Bronchial epithelial cell (primary cell): ENCODE measurements at places on chromosomes 7 and 10. TPM values are rescaled to one million over a fixed set of nuclear protein-coding genes. Genes with fewer than 3 reads are reported as not detected.

GRCh38 chr10:51231754-51232153, 157.5 kb downstream of the PRKG1 start:
- no peak for DNase-seq

DNA sequence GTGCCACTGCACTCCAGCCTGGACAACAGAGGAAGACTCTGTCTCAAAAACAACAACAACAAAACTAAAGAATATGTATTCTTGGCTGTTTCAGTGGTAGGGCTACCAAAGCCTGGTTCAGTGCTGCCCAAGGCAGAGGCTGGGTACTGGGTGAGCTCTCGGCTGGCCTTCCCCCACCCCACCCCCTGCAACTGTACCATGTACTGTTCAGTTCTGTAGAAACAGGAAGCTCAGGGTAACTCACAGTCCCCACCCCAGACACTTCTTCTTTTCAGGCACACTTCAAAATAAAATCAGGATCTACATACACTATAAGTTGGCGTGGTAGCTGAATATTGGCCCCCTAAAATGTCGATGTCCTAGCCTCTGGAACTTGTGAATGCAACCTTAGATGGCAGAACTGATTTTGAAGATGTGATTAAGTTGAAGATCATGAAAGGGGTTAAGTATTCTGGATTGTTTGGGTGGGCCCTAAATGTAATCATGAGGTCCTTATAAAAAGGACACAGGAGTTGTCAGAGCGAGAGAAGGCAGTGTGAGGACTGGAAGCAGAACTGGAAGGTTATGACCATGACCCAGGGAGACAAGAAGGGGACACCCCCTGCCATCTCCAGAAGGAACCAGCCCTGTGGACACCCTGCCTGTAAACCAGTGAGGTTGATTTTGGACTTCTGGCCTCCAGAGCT, 31.2 kb downstream of the TBXAS1 start:
- DNase-seq, result no peak

DNA sequence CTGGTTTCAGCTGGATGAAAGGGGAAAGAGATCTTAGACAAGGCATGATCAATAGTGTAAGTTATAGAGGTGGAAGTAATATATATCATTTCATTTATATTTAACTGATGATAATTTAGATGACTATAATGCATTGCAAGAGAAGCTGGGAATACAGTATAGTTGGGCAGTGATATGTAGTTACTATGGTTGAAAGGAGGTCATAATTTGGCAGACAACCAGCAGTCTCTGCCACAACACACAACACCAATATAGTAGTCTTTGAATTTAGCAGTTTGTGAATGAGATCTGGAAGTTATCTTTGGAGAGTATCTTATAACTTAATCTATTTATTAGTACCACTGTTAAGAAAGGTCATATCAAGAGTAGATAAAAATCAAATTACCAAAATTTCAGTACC, 39.9 kb downstream of the TAX1BP1 start:
- no peak for DNase-seq

DNA sequence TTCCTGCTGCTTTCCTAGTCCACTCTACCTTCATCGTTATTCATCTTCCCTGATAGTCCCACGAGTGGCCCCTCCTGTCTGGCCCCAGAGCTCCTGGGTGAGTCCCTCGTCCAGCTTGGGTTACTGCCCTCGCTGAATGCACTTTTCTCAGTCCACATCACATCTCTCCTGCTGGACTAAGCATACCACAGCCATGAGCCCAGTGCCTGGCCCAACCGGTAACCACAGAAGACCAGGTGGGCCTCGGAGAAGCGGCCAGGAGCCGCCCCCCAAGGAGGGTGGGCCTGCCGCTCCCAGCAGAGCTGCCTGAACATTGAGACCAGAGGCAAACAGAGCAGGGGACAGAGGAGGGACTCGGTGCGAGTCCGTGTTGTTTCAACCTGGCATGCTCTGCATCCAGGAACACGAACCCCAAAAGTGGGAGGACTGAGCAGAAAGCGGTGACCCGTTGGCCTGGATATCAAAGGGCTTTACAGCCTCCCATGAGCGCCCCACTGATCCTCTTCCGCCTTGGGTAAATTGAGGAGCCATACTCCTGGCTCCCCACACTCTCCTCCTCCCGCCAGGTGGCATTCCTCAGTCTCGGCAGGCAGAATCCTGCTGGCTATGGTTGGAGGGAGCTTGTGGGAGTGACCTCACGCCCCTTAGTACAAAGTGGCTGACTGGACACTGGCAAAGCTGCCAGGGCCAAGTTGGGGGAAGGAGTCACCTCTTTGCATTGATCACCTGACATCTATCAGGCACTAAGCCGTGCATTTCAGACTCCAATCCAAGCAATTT, 13.3 kb downstream of the TMEM72 start:
- DNase-seq, result no peak

- DNase-seq, result no peak
Measured at GRCh38 chr10:67775279-67775678, 62.7 kb downstream of the DNAJC12 start.

DNA sequence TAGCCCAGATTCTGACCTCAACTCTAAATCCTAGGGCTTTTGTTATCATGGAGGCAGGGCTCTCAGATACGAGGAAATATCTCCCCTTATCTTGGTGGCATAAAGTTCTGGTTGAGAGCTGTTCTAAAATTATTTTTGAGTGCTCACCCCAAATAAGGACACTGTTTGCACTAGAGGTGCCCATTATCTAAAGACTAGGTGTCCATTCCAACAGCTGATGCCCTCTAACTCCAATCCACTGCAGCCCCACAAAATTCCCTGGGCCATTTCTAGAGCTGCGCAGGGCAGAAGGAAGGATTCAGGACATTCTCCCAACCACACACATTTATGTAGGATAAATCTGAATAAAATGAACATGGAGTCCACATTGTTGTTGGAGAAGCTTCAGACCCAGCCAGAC, 301.9 kb downstream of the FGFR2 start:
- no peak for DNase-seq

- DNase-seq, result peak; percentile 43
Measured at GRCh38 chr7:142626420-142627035, 122.7 kb upstream of the PRSS1 start.

- DNase-seq, result peak; percentile 26
Measured at GRCh38 chr7:45873355-45873754, 473 bp upstream of the CCDC201 start.

DNA sequence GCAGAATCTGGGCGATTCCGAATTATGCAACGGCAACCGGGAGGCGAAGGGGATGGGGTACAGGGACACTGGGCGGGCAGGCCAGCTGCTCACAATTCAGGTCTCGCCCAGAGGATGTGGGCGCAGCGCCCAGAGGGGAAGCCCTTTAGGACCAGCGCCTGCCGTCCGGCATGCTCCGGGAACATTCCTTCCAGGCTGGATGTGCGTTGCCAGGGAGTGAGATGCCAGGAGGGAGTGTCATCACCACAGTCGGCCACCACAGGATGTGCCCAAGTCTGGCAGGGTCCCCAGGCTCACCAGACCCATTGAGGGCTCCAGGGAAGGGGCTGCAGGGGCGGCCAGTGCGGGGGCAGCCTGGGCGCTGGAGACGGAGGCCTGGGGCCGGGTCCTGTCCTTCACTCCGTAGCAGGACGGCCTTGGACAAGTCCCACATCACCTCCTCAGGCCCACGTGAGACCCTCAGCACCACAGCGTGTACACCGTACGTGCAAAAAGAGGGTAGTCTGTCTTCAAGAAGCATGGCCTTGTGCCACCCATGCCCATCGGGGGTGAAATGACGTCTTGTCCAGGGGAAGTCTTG, 63.9 kb downstream of the FOXL3 start:
- DNase-seq, result no peak

DNA sequence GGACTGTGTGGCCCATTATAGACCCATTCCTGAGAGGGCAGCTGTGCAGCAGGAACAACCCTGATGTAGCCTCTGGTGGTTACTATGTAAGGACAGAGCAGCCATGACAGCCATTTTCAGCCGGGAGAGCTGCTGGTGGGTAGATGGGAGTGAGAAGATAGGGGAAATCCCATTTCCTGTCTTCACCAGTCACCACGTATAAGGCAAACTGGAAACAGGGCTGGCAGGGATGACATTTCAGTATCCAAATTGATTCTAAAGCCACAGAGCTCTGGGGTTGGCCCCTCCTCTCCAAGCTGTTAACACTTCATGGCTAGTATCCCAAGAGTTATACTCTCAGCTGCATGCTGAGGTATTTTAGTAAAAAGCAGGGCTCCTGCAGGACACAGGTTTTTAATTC, 15.2 kb upstream of the FZD1 start:
- no peak for DNase-seq

GRCh38 chr10:107487284-107487683, 322.8 kb upstream of the SORCS1 start:
- DNase-seq, result peak; percentile 76

DNA sequence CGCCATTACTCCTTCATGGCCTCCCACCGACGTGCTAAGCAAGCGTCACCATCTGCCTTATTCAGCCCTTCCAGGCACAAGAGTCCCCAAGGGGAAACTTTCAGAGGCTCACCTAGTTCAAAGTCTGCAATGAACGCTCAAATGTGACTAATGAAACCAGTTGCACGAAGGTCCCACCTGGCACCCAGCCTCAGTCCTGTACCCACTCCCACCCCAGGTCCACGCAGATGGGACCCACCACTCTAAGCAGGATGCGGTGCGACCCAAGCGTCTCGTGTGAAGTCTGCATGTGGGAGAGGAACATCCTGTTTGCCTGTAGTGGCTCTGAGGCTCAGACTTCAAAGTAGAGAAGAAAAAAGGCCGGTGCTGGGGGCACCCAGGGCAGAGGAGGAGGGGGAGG, 40.3 kb downstream of the RGS10 start:
- DNase-seq, result no peak

GRCh38 chr10:130807096-130807495, 504.4 kb downstream of the TCERG1L start:
- no peak for DNase-seq

- peak; percentile 77 for DNase-seq
Measured at GRCh38 chr10:60767424-60767823, 10.9 kb upstream of the CDK1 start.

- no peak for DNase-seq
Measured at GRCh38 chr10:84172467-84173356, 889 bp upstream of the GPR15LG start.

DNA sequence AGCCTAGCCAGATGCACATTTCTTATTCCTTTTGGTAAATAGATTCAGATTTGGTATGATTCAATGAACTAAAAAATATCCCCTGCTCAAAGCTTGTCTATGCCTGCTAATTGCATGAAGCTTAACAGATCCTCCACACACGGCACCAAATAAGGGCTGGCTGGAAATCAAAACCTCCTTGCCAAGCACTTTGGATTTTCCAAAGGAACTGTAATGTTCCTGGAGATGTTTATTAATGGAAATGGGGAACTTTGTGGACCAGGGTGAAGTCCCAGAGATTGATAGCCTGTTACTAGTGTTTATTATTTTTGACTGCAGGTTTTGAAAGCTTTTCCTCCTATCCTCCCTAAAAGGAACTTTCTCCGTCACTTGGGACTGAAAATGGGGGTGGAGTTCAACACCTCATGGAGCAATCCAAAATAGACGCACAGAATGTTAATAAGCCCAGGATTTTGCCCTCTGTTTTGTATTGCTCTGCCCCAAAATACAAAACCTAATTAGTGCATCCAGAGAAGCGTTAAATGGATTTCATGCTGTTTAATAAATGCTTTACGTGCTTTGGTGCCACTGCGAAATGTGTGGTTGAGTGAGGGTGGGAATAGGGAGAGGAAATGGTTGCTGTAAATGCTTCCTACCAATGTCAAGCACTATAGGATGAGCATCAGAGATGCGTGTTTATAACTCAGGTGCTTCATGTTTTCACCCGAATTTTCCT, 1027.7 kb downstream of the LRMDA start:
- DNase-seq, result no peak

- DNase-seq, result peak; percentile 69
Measured at GRCh38 chr7:23055582-23056178, 41.8 kb upstream of the HYCC1 start.

DNA sequence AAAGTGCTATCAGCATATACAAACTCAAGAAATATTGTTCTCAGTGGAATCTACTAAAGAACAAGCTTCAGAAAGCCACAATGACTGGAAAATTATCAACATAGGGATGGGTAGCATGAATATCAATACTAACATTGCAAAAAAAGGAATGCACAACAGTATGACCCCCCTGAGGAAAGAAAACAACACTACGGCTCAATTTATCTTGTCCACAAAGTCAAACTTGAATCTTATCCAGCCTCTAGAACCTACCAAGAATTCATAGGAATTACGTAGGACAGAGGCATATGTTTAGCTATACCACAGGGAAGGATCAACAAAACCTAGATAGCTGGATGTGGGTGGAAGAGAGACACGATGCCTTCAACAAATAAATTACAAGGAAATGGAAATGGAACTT, 54.6 kb downstream of the AGMO start:
- DNase-seq, result no peak

- no peak for DNase-seq
Measured at GRCh38 chr10:117944676-117945447, 101.9 kb downstream of the RAB11FIP2 start.

GRCh38 chr7:33310546-33310945, 181.2 kb downstream of the BBS9 start:
- DNase-seq, result no peak

- DNase-seq, result no peak
Measured at GRCh38 chr7:32887395-32887794, 4.2 kb downstream of the KBTBD2 start.

- no peak for DNase-seq
Measured at GRCh38 chr7:50704844-50705243, 77.9 kb downstream of the GRB10 start.

DNA sequence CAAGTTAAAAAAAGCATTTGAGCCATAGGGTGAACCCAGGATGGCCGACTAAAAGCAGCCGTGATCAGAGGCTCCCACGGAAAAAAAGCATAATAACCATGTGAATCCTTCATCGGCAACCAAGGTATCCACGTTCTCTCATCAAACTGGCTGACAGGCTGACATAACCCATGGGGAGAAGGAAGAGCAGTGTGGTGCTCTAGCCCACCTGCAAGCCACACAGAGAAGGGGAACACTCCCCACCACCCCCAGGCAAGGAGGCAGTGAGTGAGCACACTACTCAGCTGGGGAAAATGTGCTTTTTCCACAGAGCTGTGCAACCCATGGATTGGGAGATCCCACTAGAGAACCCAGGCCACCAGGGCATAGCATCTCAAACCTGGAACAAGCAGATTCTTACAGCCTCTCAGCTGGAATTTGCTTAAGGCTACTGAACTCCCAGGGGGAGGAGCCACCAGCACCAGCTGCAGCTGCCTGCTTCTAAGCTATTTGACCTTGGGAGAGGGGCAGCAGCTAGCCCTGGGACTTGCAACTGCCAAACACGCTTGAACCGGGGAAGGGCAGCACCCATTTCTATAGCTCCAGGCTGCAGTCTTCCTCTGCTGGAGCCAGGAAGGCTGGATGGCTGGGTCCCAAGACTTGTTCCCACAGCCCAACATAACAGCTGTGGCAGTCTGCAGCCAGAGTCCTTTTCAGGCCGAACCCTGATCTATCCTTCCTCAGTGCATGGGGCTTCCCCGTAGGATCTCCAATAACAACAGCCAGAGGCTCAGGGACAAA, 178.2 kb upstream of the NRG3 start:
- DNase-seq, result no peak

- DNase-seq, result peak; percentile 48
Measured at GRCh38 chr10:119333146-119333792, 125.9 kb downstream of the GRK5 start.

Gene MACC1
- total RNA-seq, result 15.5 and 19.2 TPM in 2 replicates

Gene ANXA11
- 22.1 and 31.7 TPM in 2 replicates for total RNA-seq

Gene JAKMIP3
- total RNA-seq, result under 0.01 TPM in 1 of 2 replicates, not detected in the other

Gene MKI67
- total RNA-seq, result 0.26 and 0.64 TPM in 2 replicates

Gene SPDYE8
- total RNA-seq, result not detected in 2 replicates

Gene VCL
- 40.8 and 52.6 TPM in 2 replicates for total RNA-seq

Gene CCDC172
- not detected in 2 replicates for total RNA-seq

Gene PRPS1L1
- not detected in 2 replicates for total RNA-seq

Gene ADCYAP1R1
- not detected in 2 replicates for total RNA-seq

Gene UCN3
- not detected in 2 replicates for total RNA-seq

Gene ZWINT
- total RNA-seq, result 2.6 and 6.0 TPM in 2 replicates

Gene CALML5
- 0.79 and 4.4 TPM in 2 replicates for total RNA-seq

Gene CFAP58
- 0.53 and 1.2 TPM in 2 replicates for total RNA-seq

Gene COL1A2
- 1.4 and 46.9 TPM in 2 replicates for total RNA-seq
